NCI-H510A treated with DMSO at 0.1 percent for 48 hours (cell line): ENCODE measurements at places on chromosomes 13 and 19.

GRCh38 chr19:1501200-1501595, 10.2 kb downstream of the REEP6 start:
- DNase-seq: no peak

- DNase-seq: no peak
Observed at GRCh38 chr19:9883231-9883758, 48.2 kb downstream of the PIN1 start.

- peak; percentile 28 for DNase-seq
Observed at GRCh38 chr19:19113040-19113626, 25.1 kb downstream of the TMEM161A start.

GRCh38 chr19:4403005-4403761, 743 bp downstream of the CHAF1A start:
- DNase-seq: no peak

DNA sequence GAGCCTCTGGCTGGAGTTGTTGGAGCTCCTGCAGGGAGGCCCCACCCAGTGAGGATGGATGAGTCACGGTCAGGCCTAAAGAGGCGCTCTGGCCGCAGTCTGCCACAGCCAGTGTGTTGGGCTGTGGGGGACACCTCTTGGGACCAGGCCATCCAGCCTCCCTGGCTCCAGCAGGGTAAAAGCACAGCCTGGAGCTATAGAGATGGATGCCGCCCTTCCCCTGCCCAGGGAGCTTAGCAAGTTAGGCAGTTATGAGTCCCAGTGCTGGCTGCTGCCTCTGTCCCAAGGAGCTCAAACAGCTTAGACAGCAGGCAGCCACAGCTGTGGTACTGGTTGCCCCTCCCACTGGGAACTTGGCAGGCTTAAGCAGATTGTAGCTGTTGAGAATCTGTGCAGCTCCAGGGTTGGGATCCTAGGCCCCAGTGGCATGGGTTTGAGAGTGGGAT, 100.9 kb downstream of the NDFIP2 start:
- DNase-seq: no peak

DNA sequence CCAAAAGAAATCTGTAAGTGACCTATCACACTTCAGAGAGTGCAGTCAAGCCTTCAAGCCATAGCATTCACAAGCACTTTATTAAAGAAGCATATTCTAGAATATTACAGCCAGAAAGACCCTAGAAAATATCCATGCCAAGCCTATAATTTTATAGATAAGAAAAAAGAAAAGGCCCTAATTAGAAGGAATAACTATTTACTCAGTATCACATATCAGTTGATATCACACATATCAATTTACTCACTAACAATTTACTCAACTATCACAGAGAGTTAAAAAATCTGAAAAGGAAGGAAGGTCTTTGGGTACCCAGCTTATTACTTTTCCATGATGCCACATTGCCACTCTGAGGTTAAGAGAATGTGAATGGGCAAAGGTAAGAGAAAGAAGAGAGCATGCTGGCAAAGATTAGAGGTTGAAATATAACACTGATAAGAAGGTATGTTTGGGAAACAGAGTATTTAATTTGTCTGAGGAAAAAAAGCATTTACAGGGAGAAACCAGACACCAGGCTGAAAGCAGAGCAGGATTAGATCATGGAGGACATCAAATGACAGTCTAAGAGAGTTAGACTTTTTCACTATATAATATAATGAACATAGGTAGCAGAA, 186.2 kb downstream of the VWA8 start:
- DNase-seq: no peak

GRCh38 chr13:21216332-21216731, 39.9 kb downstream of the MRPL57 start:
- no peak for DNase-seq

DNA sequence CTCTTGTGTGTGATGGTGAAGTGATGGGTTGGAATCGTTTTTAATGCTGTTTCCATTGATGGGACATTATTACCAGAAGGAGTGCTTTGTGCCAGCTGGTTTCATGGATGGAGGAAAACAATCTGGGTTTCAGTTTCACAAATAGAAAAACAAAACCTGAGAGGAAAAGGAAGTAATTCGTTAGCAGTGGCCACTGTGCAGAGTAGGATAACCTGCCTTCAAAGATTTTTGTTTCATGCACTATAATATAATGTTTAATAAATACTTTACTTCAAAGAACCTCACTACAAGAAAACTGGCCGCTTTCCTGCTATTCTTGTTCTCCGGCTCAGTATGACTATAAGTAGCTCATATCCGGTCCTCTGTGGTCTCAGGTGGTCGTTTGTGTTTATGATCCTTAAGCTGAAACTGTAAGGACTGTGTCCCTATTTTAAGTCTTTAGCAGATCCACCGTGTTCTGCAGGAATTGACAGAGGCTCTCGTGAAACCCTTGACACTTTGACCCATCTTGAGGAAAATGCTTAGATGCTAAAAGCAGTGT, 104.7 kb downstream of the GGACT start:
- peak; percentile 6 for DNase-seq

DNA sequence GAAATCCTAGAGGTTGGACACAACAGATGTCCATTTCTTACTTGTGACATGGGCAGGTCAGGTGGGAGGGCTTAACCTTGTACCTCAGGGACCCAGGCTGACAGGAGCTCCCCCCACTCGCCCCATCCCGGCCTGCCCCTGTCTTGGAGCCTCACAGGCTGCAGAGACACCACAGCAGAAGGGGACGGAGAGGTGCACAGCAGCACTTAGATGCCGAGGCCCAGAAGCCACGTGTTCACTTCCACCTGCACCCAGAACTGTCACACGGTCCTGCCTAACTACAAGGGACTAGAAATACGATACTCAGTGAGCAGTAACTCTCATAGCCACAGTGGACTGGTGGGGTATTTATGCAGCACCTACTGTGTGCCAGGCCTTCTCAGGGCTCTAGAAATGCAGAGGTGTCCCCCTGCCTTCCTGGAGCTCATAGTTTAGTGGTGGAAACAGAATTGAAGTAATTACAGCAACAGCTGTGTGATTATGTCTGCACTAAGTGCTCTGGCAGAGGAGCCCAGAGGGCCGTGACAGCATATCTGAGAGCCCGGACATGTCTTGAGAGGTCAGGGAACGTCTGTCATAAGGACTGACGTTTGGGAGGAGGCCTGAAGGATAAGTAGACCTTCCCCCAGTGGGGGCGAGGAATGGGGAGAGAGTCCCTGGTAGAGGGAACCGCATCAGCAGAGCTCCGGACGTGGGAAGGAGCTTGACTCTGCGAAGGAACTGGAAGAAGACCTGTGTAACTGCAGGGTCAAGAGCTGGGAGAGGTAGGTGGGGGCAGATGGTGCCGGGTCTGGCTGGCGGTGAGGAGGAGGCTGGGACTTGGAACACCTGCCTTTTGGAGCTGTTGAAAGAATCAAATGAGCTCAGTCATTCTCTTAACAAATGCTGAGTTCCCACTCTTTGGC, 130.0 kb downstream of the SIPA1L3 start:
- DNase-seq: peak; percentile 82

GRCh38 chr19:35959040-35959967, 23.1 kb downstream of the LRFN3 start:
- DNase-seq: no peak

- DNase-seq: no peak
Observed at GRCh38 chr13:113232208-113233003, 23.0 kb downstream of the CUL4A start.

DNA sequence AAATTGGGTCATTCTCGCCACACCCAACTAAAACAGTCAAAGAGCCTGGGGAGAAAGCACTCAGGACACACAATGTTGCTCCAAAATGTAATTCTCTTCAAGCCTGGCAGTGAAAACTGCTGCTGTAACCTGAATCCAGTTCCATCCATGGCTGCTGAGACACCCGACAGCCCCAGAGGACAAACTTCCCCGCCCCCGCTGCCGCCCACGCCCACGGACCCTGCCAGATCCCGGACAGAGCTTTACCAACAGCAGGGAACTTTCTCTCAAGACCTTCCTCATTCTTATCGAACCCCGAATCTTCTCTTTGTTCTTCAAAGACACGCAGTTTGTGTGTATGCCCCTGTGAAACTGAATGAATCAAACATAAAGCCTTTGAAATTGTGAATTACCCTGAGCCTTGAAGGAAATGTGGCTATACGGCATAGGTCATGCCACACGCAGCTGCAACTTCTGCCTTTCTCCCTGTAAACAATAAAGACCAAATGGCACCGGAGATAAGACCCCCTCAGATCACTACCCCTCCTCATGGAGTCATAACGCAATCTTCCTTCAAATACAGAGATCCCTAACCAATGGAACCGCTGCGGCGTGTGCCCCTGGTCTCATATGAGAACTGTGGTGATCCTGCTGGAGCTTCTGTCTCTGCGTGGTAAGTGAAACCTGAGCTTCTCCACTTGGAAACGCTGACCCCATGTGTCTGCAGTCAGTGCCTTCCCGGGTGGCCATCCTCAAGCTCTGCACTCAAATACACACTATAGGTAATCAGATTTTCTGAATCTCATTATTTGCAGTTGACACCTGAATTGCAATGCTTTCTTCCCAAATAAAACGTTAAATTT, 4.8 kb upstream of the LAMP1 start:
- peak; percentile 19 for DNase-seq

GRCh38 chr19:32809754-32810153, 59.8 kb downstream of the SLC7A9 start:
- DNase-seq: no peak

GRCh38 chr19:46718157-46718933, 1.4 kb upstream of the PRKD2 start:
- peak; percentile 3 for DNase-seq

GRCh38 chr19:57613941-57614743, at the start of gene ZNF134:
TSS of gene ZNF134 (plus strand) at chr19:57614242. CDS start at chr19:57619469, 5,227 bp downstream.
- DNase-seq: peak; percentile 76

GRCh38 chr13:46663206-46664037, 110.5 kb downstream of the LRCH1 start:
- DNase-seq: no peak

DNA sequence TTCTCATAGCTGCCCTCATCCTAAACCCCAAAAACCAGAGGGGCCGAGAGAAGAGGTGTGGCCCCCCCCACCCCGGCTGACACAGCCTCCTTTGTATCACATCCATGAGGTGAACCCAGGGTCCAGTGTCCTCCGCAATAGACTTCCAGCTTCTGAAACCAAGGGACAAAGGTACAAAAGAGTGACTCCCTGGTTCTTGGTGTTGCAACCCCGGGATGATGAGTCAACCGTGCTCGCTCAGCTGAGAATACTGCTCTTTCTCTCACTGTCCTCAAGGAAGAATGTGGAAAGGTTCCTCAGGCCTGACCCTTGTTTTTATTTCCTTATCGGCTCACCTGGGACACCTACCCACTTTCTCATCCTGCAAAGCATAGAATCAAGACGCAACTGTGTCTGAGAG, 5.5 kb downstream of the SLC15A1 start:
- no peak for DNase-seq

- DNase-seq: peak; percentile 75
Observed at GRCh38 chr19:10027158-10027997, 14.1 kb downstream of the RDH8 start.

GRCh38 chr13:41608839-41609177, 151.5 kb downstream of the RGCC start:
- DNase-seq: no peak

GRCh38 chr13:25684491-25684890, 312.7 kb downstream of the ATP8A2 start:
- DNase-seq: no peak

DNA sequence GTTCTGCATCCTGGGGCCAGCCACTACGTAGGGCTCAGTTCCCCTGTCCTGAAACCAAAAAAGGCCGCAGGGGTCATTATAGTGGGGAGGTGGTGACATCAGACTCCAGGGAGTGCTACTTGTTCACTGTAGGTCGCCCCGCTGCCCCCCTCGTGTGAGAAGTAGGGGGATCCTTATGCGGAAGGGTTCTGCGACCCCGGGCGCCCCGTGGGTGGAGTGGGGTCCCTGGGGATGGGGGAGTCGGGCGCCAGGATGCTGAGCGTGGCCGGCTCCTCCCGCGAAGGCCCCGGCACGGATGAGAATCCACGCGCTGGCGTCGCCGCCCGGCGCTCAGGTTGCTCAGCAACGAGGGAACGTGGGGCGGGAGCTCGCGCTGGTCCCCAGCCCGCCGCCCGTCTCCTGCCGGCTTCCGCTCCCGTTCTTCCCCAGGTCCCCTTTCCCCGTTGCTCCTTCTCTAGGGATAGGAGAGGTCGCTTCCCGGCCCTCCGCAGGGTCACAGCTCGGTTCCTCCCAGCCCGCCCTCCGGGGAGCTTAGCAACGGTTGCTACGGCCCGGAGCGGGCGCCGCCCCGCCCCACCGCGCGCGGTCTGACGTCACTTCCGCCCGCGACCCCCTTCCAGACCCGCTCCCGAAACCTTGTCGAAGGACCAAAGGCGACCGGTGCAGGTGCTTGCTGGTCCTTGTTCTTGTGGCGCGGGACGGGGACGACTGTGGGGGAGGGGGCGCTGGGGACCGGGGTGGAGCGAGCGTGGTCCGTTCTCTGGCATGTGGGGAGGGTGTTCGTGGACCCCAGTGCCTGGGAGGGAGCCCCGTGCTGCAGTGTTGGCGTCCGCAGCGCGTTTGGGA, at the start of gene NAT14:
Gene NAT14 (plus strand): TSS at position 596 of the 846 bp plus-strand sequence. CDS start 521 bp downstream, outside the sequence.
- peak; percentile 50 for DNase-seq

DNA sequence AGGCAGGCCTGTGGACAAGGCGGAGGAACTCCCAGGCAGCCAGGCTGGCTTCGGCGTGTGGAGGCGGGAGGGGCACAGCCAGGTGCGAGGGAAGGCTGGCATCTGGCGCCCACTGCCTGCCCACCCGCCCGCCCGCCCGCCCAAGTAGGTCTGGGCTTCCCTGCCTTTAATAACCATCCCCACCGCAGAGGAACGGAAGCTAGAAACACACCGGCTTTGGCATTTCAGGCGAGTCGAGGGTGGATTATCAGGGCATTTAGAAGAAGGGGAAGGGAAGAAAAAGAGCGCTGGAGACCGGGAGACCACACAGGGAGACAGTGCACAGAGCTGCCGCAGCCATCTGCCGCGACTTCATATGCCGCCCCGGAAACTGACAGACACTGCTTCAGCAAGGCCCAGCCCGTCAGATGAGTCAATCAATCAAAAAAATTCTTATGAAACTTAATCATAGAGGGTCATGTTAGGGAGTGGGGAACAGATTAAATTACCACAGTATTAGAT, 199.7 kb downstream of the TSHZ3 start:
- no peak for DNase-seq

- DNase-seq: no peak
Observed at GRCh38 chr19:38692458-38693379, 45.3 kb downstream of the ACTN4 start.

DNA sequence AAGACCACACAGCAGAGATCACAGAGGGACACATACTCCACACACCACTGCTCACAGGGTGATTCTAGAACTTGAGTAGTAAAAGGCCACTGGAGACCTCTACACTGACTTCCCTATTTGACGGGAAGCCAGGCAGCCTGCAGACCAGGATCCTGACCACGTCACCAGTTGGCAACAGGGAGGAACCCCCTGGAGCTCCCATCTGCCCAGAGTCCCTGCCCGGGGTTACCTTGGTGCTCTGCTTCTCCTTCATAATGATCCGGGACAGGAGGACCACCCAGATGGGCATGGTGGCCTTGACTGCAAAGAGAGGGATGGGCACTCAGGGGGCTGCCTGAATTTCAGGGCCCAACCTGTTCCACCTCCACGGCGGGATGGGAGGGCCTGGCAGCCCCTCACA, 932 bp downstream of the SLC35E1 start:
- no peak for DNase-seq

GRCh38 chr19:35559281-35559659, 4.2 kb downstream of the ATP4A start:
- DNase-seq: no peak

- DNase-seq: no peak
Observed at GRCh38 chr13:113762075-113762474, 3.0 kb downstream of the TMEM255B start.

GRCh38 chr19:16022251-16022650, 54.0 kb upstream of the TPM4 start:
- no peak for DNase-seq
